ENCODE measurements at places on chromosomes 5 and 9.

DNA sequence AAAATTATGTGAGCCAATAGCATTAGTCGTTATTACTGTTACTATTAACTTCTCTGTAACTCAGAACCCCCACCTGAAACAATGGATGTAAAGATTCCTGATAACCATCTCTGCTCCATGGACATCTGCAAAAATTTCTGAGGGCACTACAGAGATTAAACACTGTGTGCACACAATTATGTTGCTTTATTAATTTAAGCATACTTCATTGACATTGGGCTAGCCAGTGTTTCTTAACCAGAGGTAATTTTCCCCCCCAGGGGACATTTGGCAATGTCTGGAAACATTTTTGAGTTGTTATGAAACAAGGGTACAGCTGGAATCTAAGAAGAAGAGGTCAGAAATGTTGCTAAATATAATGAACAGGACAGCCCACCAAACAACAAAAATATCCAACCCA, 19.3 kb downstream of the SLIT3 start:
- no peak for DNase-seq

- no peak for DNase-seq
These were observed 110.1 kb downstream of the SLIT3 start for GRCh38 chr5:169190849-169191248.

GRCh38 chr9:130205912-130206311, 33.7 kb downstream of the NCS1 start:
- no peak for DNase-seq

DNA sequence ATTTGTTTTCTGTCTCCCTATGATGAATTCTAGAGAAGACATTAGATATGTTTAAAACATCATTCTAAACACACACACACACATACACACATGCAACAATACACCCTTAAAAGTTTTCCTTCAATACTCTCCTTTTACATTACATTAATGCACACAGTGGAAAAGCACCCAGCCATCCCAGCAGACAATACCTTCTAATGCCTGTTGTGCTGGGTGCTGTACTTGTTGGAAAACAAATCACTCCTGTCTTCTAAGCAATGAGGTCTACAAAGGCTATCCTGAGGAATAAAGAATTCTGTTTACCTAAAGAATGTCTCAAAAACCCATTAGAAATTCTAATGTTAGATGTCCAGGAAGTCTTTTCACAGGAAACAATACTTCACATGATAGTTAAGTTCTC, 259.1 kb upstream of the PPP1R2B start:
- DNase-seq, result no peak
